ENCODE measurements at places on chromosomes 1 and 21. TPM values are rescaled to one million over a fixed set of nuclear protein-coding genes. Genes with fewer than 3 reads are reported as not detected.

DNA sequence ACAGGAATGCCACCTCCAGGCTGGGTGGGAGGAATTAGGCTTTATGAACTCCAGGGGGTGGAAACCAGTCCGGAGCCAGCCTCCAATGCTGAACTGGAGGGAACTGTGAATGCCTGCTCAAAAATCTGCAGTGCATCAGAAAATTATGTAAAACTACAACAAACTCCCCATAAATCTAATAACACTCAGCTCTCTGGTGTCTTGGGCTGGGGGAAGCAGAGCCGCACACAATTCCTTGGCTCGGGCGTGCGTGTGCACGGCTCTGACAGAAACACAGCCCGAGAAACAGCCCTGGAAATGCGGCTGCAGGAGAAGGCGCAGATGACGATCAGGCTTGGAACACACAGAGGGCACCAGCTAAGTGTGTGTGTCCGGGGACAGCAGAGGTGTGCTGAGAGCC, 127.6 kb upstream of the VAMP3 start:
- no peak for DNase-seq

GRCh38 chr1:24620678-24621077, 22.4 kb upstream of the SRRM1 start:
- no peak for DNase-seq

DNA sequence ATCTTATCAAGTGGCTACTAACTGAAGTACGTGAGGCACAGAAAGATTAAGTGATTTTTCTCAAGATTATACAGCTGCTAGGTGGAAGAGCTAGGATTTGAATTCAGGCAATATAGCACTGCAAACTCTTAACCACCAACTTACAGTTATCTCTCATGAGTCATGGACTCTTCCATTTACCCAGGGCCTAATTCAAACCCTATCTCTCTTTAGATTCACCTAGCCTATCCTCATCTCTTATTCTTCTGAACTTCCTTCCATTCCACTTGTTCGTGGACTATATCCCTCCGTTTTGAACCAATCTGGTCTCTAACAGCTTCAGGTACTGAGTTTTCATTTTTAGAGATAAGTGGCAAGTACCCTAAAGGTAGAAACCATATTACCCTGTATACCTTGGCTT, 92.8 kb upstream of the DMRTA2 start:
- no peak for DNase-seq

DNA sequence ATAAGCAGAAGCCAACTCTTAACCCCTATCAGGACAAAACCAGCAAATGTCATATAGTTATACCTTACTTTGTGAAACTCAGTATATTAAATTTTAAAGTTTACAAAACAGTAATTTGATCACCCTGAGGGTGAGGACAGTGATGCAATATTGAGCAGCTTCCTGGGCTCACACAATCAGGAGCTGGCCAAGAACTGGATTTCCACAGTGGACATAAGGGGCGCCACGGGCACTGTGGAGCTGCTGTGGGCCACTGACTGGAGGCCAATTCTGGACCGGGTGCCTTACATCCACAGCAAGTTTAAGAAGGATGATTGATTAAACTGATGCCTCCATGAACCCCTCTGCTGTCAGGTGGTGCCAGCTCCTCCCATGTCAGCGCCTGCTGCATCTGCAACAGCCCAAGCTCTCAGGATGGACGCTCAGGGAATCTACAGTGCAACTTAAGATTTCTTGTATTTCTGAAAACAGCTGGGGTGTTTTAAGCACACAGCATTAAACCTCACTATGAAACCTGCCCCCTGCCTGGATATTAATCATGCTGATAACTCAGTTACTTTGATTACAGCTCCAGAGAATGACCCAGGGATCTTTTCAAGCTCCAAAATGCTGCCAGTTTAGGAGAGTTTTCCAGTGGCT, 55.9 kb downstream of the TOR3A start:
- no peak for DNase-seq

DNA sequence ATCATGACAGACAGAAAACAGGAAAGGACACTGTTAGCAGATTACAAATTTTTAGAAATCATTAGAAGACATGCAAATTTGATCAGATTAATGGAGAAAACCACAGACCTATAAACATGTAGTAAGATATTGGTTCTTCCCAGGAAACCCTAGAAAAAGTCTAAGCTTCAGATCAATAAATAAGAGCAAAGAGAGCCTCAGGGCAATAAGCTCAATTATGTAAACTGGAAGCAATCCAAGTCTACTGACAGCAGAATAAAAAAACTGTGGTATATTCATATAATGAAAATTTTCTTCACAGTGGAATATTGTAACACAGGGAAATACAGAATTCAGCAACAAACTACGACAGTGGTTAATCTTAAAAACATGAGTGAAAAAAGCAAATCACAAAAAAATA, 36.3 kb downstream of the NRDC start:
- DNase-seq = no peak

GRCh38 chr1:92851729-92852128, 19.9 kb downstream of the RPL5 start:
- DNase-seq = no peak

GRCh38 chr1:218376722-218377121, 31.6 kb downstream of the TGFB2 start:
- no peak for DNase-seq

- DNase-seq = peak; percentile 16
These were observed 103.1 kb upstream of the CSF3R start for GRCh38 chr1:36585569-36586548.

- no peak for DNase-seq
These were observed 172.1 kb upstream of the RNPC3 start for GRCh38 chr1:103353391-103353790.

DNA sequence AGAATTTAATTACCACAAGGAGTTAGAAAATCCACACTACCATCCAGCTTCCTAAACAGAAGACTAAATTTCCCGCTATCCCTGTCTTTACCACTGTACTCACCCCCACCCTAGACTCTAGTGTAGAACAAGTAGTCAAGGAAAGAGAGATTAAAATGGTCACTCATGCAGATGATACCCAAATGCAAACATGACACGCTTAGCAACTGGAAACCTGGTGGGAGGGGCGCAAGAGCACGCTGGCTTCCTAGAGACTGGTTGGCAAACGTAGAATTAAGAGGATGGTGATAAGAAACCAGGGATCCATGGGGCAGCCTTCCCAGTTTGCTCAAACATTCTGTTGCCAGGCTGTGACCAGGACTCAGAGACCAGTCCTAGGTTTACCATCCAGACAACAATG, 9.9 kb upstream of the LDLRAD1 start:
- no peak for DNase-seq

DNA sequence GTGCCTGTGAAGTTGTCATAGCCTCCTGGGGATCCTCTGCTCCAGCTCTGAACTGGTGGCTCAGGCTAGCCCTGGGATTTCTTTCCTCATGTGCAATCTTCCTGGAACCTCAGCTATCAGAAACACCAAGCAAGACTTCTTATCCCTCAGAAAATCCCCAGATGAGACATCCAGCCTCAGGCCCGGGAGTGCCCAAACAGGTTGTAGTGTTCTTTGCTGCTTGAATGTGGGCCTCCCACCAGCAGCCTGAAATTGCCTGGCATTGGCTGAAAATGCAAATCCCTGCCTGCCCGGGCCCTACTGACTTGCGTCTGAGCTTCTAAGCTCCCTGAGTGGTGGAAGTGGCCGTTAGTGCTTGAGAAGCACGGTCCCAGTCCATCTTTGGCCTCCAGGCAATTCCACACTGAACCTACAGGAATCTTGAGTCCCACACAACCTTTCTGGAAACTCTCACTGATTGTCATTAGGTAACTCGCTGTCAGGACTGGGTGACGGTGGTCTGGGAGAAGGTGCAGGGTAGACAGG, 146.8 kb downstream of the ZBTB18 start:
- no peak for DNase-seq

- DNase-seq = no peak
These were observed 64.3 kb upstream of the MORC3 start for GRCh38 chr21:36255663-36256062.

GRCh38 chr1:38071312-38072256, 25.0 kb upstream of the POU3F1 start:
- no peak for DNase-seq

DNA sequence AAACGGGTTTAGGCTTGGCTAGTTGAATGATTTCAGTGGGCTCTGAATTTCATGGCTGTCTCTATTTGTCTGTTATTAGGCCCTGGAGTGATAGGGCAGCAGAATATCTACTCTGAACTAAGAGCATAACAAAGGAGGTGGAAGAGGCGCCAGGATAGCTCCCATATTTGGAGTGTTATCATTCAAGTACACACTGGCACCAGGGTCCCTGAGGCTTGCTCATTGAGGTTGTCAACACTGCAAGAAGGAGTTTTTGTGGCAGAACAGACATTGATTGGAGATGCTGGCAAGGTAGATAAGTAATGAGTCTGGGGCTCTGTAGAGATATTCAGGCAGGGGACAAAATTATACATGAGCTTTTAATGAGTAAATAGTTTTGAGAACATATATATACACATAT, 1748.4 kb downstream of the MRPL39 start:
- DNase-seq = no peak

- DNase-seq = no peak
These were observed 36.5 kb downstream of the PUM1 start for GRCh38 chr1:31029026-31029425.

DNA sequence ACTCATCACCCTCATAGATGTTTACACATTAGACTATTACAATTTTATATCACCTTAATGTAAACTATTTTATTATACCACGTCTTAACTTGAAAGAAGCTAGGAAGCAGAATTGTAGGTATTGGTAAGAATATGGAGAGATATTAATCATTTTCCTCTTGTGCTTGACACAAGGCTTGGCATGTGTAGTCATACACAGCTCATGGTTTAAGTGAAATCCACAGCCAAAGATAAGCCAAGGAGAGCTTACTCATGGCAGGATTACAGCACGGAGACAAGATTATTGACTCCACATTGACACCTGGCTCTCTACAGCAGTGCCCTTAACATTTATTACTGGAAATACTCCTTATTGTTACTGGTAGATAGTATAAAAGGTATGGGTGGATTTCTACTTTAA, 68.4 kb upstream of the ADGRL4 start:
- no peak for DNase-seq

DNA sequence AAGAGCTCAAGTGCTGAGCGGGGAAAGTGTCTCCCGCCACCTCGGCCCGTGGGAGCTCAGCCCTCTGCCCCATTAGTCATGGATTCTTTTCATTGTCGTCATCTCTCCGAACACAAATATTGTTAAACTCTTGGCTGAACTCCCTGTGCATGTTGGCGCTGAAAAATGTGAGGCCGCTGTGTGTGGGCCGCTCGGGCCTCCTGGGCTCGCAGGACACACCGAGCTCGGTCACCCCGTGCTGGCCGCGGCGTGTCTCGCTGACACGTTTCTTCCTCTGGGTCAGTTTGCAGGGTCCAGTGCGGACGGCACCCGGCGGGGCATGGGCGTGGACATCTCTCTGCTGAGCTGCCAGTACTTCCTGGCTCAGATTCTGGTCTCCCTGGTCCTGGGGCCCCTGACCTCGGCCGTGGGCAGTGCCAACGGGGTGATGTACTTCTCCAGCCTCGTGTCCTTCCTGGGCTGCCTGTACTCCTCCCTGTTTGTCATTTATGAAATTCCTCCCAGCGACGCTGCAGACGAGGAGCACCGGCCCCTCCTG, 25.6 kb downstream of the SLC45A1 start:
- DNase-seq = peak; percentile 67

GRCh38 chr21:45410865-45411809, 6.2 kb downstream of the COL18A1 start:
- no peak for DNase-seq

- no peak for DNase-seq
These were observed 15.3 kb downstream of the CD2 start for GRCh38 chr1:116769561-116769977.

GRCh38 chr1:223845037-223845809, 524 bp downstream of the TP53BP2 start:
- peak; percentile 77 for DNase-seq

The RAB42 gene
- total RNA-seq = 7.0 TPM

The ILDR2 gene
- 1.6 TPM for total RNA-seq

The GORAB gene
- total RNA-seq = 12.2 TPM

The PDE9A gene
- 12.8 TPM for total RNA-seq

The HENMT1 gene
- 6.5 TPM for total RNA-seq

The OR2M3 gene
- total RNA-seq = not detected

The SH2D1B gene
- 1.9 TPM for total RNA-seq

The CGN gene
- total RNA-seq = 52.9 TPM

The PAQR6 gene
- 2.3 TPM for total RNA-seq

The DENND2D gene
- 113 TPM for total RNA-seq

The KIF14 gene
- total RNA-seq = 0.44 TPM

The FAM151A gene
- not detected for total RNA-seq

The BATF3 gene
- total RNA-seq = 12.8 TPM

The MORN1 gene
- total RNA-seq = 13.4 TPM

The DIO1 gene
- not detected for total RNA-seq

The DCST1 gene
- total RNA-seq = not detected
